ENCODE measurements at places on chromosomes 6 and 20.
A peak's percentile ranks its signal among the peaks of the same experiment; 100 is the strongest.

DNA sequence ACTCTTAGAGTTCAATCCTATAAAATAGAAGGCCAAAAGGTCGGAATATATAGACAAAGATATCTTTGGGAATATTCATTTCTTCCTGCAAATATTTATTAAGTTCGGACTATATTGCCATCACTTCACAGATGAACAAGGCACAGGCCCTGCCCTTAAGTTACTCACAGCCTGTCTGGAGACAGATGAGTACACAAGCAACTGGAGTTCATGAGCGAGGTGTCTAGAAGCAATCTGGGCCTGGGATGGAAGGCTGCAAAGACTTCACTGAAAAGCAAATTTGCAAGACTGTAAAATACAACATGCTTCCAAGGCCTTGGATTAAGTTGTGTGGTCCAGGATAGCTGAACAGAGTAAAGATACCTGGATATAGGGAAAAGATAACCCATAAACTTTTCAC lies 56.7 kb upstream of the CEP85L start:
- no peak for DNase-seq

GRCh38 chr6:96101564-96101963 lies 85.8 kb downstream of the FUT9 start:
- no peak for DNase-seq

DNA sequence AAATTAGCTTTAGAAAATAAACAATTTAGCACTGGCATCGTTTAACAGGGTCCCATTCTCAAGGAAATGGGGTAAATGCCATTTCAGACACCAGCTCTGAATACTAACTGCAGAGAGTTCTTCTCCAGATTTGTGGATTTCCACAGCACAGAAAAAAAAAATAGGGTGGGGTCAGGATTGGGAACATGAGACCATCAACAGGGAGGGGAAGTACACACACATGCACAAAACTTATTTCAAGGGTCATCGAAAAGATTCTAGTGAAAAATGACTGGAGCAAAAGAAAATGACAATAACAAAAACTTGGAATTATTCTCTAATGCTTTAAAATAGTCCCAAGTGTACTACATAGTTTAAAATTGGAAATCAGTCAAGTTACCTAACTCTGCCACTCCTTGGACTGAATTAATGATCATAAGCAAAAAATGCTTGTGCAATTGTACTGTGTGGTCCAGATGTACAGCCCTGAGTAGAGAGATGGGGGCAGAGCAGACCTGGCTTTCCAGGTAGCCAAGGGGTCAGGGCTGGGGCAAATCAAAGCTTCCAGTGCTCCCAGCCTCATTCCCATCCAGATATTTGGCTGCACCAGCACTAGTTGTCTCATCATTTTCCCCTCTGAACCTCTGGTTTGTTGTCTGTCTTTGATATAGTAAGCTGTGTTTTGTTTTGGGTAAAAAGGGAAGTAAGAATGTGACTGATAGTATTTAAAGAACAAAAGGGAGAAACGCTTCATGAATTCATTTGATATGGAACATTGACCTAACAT lies 152.4 kb downstream of the SOBP start:
- no peak for DNase-seq

GRCh38 chr6:119311514-119312142 lies 37.9 kb downstream of the MAN1A1 start:
- no peak for DNase-seq

- no peak for DNase-seq
Observed at GRCh38 chr20:37161830-37162549, 17.1 kb upstream of the RPN2 start.

- no peak for DNase-seq
Observed at GRCh38 chr6:259316-259715, 33.0 kb upstream of the DUSP22 start.

GRCh38 chr6:8392569-8392968 lies 42.8 kb downstream of the SLC35B3 start:
- DNase-seq: no peak

- DNase-seq: no peak
Observed at GRCh38 chr6:24749297-24749696, 25.4 kb upstream of the GMNN start.

GRCh38 chr6:163866192-163866591 lies 451.7 kb downstream of the QKI start:
- no peak for DNase-seq

GRCh38 chr6:24574809-24575208 lies 71.2 kb downstream of the KIAA0319 start:
- no peak for DNase-seq

GRCh38 chr20:57397693-57398108 lies 6.5 kb downstream of the RBM38 start:
- DNase-seq: no peak

- DNase-seq: no peak
Observed at GRCh38 chr20:14882157-14882556, 544.7 kb upstream of the FLRT3 start.

DNA sequence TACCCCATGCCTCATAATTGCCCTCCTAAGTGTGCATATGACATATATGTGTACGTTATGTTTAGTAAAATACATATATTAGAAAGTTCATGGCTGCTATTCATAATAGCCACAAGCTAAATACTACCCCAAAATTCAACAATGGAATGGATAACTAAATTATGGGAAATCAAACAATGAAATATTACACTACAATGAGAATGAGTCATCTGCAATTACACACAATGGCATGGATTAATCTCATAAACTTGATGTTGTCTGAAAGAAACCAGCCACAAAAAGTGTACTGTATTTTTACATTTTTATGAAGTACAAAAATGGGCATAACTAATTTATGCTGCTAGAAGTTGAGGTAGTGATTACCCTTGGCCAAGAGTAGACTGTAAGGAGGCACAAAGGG lies 477.0 kb downstream of the HAO1 start:
- no peak for DNase-seq

- no peak for DNase-seq
Observed at GRCh38 chr6:26086211-26086610, 1.0 kb upstream of the HFE start.

GRCh38 chr6:148693882-148694484 lies 52.8 kb upstream of the UST start:
- DNase-seq: no peak

DNA sequence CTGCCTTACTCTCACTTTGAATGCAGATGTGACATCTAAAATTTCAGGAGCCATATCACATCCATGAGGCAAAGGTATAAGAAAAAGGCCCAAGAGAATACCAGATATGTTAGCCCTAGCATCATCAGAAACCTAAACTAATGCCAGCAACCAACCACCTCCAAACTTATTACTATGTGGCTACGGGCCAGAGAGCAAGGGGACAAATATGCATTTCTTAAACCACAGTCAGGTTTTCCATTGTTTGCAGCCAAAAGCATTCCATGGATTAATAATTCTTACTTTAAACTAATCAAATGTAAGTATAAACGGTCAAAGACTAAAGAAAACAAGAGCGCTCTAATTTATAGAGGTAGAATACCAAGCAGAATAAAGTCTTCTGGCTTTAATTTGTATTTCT lies 84.7 kb downstream of the TASP1 start:
- DNase-seq: no peak

GRCh38 chr20:51832276-51832675 lies 30.0 kb upstream of the SALL4 start:
- DNase-seq: no peak

- no peak for DNase-seq
Observed at GRCh38 chr6:126040826-126041225, 54.5 kb downstream of the TRMT11 start.

DNA sequence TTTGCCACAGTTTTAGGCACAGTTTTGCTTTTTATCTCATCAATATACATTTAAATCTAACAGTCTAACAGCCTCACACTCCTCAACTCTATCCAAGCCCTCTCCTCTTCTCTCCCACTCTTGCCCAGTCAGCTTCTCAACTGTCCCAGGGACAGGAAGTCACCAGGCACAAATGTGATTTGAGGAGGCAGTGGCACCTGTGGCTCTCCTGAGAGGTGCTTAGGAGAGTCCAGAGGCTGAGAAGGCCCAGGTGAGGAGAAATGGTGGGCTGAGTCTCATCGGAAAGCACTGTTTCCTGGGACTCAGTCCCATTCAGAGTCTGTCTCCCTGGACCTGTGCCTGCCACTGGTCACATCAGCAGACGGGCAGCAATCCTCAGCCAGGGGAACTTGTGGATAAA lies 4.7 kb downstream of the GDF5 start:
- no peak for DNase-seq

DNA sequence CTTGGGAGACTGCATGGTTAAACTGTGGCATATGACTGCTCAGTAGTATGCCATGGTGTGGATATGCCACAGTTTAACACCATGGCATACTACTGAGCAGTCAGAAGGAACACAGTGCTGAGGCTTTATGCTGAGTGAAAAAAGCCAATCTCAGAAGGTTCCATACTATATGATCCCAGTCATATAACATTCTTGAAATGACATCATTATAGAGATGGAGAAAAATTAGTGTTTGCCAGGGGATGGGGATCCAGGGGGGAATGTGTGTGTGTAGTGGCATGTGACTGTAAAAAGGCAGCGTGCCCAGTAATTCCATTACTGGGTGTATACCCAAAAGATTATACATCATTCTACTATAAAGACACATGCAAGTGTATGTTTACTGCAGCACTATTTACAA lies 85.8 kb downstream of the FOXF2 start:
- DNase-seq: no peak

GRCh38 chr6:121506761-121507754 lies 71.6 kb downstream of the GJA1 start:
- DNase-seq: no peak

- DNase-seq: no peak
Observed at GRCh38 chr6:6582131-6582530, 6.4 kb upstream of the LY86 start.

DNA sequence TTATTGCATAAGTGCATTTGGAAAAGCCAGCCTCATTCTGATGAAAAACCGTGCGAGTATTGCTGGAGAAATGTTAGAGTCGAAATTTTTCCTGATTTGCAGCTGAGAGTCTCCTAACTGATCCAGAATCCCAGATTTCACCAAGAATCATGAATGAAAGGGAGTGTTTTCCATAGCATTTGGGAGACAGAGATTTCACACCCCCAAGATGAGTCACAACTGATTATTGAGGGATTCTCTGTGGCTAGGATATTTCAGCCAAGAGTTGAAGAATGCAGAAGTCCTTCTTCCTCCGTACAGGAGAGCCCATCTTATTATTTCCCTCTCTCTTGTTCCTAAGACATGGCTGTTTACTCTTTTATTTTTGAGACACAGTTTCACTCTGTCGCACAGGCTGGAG lies 82.2 kb upstream of the SALL4 start:
- DNase-seq: no peak

DNA sequence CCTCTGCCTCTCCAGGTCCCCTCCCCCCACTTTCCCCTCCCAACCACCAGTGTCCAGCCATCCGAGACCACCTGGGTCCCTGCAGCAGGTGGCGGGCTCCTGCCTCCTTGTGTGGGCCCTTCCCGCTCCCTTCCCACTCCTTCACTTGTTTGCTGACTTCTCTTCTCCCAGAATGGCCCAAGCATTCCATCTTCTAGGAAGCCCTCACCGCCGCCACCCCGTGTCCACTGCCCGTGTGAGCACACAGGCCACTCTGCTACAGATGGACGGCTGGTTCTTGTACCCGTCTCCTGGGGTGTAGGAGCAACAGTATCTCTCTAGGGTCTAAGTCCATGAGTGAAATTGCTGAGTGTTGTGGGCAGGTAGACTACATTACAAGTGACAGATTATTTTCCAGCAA lies 15.0 kb downstream of the BPHL start:
- no peak for DNase-seq

GRCh38 chr6:135813401-135813800 lies 38.1 kb upstream of the PDE7B start:
- DNase-seq: no peak

GRCh38 chr20:44050925-44051660 lies 135.9 kb downstream of the JPH2 start:
- no peak for DNase-seq

DNA sequence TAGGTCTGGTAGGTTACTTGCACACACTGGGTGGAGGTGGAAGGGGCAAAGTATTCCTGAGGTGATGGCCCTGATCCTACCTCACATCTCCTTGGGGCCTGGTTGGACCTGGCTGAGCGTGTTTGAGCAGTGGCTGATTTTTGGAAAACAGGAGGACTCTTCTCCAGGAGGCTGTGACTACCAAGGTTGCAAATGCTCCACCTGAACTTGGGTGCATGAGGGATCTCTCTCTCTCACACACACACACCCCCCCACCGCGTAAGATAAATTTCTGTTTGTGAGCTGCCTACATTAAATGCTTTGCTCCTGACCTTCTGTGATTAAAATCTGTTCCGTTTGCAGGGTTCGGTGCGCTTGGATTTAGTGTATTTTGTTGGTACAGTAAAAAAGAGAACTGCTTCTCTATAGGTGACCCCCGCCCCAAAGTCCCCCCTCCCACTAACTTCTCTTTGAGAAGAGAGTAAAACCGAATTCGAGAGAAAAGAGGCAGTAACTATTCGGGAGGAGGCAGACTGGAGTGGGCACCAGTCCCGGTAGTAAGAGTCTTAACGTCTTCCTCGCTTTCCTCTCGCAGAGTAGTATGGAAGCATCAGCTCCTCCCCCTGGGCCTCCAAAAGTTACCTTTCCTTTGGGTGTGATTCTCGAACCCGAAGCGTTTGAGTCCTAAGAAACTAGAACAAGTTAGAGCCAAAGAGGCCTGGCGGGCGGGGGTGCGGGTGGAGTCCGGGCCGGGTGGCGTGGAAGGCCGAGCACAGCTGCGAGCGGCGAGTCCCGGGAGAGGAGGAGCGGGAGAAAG lies 585 bp upstream of the DSE start:
- no peak for DNase-seq

GRCh38 chr6:26124781-26125685 lies 37.8 kb downstream of the HFE start:
- peak; percentile 54 for DNase-seq

GRCh38 chr20:1626528-1627199 lies 6.9 kb upstream of the SIRPB1 start:
- no peak for DNase-seq

DNA sequence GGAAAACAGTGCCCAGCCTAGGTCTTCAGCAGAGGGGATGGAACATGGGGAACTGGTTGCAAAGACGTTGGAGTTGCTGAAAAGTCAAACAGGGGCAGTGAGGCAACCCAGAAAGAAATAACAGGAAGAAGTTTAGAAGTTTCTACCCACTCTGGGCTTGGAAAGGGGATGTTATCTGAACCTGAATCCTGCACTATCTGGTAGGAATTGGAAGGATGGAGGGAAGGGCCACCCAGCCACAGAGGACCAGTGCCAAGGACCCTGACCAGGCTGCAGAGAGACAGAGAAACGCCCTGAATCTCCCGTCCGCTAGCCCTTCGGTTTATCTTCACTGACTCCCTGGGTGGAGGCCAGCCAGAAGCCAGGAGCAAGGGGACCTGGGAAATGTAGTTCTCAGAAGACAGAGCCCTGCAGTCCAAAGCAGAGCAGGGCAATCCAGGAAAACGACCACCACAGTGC lies 217.3 kb upstream of the RREB1 start:
- DNase-seq: peak; percentile 25

GRCh38 chr6:158697811-158698210 lies 48.0 kb downstream of the SYTL3 start:
- no peak for DNase-seq

All from NCI-H1417 (cell line).